ENCODE measurements at places on chromosomes 5 and 9. TPM values are rescaled to one million over a fixed set of nuclear protein-coding genes. Genes with fewer than 3 reads are reported as not detected.

RLN2 gene
- not detected for total RNA-seq

C5orf58 gene
- total RNA-seq: not detected

LCN1 gene
- total RNA-seq: not detected

STK32A gene
- 4.1 TPM for total RNA-seq

LCN10 gene
- total RNA-seq: not detected

PCDHB14 gene
- 12.6 TPM for total RNA-seq

WWC1 gene
- 78.3 TPM for total RNA-seq

- no peak for DNase-seq
Observed at GRCh38 chr5:129853588-129853987, 50.7 kb upstream of the CHSY3 start.

DNA sequence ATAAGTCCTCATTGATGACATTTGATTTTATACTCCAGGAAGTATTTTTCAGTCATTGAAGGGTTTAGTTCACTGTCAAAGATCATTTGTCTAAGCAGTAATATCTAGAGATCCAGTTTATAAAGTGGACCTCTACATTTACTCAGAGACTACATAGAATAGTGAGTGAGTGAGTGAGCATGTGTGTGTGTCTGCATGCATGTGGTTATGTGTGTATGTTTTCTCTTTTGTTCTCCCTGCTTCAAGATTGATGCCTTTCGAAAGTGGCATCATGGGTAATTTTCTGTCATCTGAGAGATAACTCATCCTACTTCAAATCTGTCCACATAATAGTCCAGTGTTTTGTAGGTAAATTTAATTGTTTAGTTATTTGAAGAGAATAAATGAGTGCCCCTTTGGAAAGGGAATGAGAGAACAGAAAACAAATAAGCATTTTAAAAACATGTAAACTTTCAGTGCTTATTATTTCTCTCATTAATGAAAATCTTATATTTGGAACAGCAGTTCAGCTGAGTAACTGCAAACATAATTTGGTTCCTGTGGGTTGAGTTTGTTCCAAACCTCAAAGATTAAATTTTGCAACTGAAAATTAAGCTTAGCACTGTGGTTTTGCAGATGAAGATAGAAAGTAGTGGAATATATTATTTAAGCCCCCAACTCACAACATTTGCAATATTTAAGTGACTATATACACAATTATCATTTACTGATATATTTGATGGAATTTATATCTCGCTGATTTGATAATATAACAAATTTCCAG is 1295.1 kb upstream of the C9orf72 start:
- no peak for DNase-seq

DNA sequence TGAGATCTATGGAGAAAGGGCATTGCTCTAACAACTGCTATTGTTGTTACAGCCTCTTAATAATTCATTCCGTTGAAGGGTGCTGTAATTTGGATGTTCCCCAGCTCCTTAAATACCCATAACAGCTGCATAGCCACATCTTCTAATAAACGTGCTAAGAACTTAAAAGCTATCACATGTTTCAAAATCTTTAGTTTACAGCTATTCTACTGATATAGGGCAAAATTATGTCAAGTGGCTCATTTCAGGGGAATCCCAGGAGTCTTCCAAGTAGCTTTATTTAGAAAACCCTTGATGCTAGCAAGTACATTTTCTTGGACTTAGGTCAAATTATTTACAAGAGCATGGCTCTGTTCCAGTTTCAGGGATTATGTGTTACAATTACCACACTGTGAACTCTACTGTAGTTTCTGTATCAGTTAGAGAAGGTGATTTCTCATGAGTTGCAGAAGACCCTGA is 990.4 kb upstream of the ACO1 start:
- DNase-seq: no peak

DNA sequence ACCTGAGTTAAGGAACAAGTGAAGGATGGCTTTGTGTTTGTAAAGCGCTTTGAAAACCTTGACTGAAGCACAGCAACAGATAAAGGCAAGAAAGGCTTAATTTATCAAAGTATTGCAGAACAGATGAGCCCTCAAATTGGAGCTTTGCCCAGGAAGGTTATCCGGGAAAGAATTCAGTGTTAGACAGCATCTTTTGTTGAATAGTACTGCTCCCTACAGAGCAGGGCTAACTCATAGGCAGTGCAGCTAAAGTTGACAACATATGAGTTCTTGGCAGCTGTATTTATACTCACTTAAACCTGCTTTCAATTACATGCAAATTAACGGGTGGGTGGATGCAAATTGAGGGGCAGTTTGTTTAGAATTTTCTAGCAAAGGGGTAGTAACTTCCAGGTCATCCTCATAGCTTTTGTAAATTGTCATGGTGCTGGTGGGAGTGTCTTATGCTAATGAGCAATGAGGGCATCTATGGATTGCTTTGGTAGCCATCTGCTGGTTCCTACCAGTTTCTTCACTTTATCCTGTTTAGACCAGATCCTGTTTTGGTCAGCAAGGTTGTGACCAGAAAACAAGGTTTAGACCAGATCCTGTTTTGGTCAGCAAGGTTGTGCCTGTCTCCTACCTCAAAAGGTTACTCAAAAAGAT is 105.8 kb downstream of the GDA start:
- no peak for DNase-seq

DNA sequence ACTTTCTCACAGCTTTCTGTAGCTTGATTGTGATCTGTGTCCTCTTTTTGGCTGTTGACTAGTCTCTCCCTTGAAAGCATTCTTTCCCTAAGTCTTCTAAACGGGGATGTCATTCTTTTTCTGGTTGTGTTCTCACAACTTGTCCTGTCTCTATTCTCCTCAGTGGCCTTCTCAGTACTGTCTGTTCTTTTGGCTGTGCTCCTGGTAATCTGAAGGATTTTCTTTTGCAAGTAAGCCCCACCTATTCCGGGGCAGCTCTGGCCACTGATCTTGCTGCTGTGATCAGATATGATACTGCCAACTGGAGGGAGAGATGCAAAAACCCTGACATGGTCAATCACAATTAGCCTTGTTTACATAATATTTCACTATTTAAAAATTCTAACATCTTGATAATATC is 172.2 kb downstream of the CDC42SE2 start:
- no peak for DNase-seq

- DNase-seq: no peak
Observed at GRCh38 chr9:35808433-35808832, 3.6 kb downstream of the SPAG8 start.

DNA sequence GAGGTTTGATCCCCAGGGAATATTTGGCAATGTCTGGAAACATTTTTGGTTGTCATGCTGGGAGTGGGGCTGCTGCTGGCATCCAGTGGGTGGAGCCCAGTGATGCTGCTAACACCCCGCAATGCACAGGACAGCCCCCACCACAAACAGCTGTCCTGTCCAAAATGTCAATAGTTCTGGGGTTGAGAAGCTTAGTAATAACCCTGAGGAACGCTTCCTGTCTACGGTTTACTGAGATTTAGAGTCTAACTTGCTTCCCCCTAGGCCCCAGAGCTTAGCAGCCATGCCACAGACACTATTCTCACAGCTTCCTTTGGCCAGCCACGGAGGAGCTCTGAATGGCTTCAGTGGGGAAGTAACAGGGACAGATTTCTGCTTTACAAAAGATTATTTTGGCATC is 66.5 kb downstream of the MSX2 start:
- no peak for DNase-seq

DNA sequence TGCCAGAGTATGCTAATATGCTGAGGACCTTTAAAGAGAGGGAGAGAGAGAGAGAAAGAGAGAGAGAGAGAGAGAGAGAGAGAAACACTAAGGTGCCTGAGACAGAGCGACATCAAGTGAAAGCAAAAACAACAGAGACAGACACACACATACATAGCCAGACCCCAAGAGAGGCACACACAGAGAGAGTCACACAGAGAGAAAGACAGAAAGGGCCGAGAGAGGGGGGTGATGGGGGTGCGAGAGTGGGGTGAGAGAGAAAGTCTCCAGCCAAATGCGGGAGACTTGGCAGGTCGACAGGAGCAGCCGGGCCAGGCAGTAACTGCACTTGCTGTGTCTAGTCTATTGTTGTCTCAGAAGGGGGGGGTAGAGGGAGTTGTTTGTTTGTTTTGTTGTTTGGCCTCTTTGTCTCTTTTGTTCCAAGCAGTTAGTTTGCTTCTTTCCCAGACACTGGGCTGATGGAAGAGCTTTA is 30.1 kb upstream of the NFIB start:
- peak; percentile 71 for DNase-seq

DNA sequence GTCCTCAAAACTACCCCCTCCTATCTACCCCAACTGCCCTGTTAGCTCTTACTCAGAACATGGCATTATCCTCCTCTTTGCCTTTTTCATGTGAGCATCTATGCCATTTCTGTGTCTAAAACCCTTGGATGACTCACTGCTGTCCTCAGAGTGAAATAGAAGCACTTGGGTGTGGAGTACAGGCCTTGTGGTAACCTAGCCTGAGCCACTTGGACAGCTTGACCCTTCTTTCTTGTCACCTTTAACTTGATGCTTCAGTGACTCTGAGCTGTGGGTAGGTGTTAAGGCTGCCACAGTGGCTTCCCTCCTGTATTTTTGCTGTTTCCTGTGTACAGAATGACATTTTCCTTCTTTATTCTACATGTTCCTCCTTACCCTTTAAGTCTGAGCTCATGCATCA is 391.4 kb downstream of the SH3GL2 start:
- DNase-seq: no peak

- DNase-seq: no peak
Observed at GRCh38 chr9:107992271-107992670, 502.7 kb upstream of the KLF4 start.

DNA sequence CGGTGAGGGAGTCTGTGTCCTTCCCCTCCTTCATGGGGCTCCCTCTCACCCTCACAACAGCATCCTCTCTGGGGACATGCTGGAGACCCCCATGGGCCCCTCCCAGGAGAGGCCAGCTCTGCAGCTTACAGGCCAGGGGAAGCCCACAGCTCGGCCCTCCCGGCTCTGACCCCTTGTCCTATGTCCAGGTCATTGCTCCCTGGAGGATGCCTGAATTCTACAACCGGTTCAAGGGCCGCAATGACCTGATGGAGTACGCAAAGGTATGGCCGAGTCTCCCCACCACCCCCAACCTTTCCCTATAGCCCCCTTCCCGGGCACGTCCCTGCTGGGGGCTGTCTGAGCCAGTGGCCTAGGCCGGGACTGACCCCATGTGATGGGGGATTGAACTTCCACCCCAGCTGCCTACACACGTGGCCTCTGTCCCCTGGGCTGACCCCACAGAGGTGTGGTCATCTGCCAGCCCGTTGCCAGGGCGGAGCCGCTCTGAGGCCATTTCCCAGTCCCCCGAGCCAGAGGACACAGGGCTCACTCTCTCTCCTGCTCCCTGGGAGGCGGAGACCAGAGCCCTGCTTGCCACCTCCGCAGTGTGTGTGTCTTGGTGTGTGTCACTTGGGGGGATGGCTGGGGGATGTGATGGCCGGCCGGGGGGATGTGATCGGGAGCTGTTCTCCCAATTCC is 21.9 kb downstream of the ASS1 start:
- no peak for DNase-seq

DNA sequence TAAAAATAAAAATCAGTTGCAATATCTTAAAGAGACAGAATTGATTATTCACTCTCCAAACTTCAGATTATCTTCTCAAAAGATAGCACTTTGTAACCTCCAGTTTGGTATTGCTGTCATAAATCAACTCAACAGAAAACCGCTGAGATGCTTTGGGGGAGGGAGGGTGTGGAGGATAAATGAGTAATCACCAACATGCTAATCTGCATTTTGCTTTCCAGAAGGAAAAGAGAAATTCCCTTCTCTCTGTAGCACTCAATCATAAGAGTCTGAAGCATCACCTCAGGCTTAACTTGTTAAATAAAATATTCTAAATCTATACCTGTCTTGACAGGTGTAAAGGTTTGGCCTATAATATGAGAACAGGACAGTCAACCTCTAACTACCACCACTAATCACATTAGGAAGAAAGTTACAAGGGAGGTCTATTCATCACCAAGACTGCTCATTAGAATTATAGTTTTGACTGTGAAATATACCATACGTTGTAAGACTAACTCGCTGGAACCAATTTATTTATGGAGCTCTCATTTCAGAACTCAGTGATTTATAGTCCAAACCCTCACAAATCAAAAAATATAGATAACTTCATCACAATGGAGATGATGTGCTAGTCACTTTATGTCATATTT is 89.0 kb downstream of the PIK3R1 start:
- no peak for DNase-seq

- DNase-seq: no peak
Observed at GRCh38 chr5:111061618-111062017, 9.9 kb upstream of the TSLP start.

GRCh38 chr9:133115604-133116345 is 5.3 kb downstream of the RALGDS start:
- no peak for DNase-seq

DNA sequence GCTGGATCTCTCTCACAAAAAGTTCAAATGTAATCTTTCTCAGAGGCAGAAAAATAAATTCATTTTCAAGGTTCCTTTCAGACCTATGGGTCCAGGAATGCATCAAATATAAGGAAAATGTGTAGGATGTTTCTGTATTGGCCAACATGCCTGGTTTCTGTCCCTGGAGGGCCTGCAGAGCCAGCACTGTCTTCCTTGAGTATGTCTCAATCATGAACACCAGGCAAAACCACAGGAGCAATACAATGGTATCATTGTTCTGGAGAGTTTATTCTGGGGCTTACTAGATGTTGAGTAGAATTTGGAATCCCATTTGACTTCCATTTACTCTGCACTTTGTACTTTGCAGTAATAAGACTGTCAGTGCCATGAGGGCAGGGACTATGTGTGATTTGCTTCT is 23.5 kb downstream of the INSYN2B start:
- no peak for DNase-seq

DNA sequence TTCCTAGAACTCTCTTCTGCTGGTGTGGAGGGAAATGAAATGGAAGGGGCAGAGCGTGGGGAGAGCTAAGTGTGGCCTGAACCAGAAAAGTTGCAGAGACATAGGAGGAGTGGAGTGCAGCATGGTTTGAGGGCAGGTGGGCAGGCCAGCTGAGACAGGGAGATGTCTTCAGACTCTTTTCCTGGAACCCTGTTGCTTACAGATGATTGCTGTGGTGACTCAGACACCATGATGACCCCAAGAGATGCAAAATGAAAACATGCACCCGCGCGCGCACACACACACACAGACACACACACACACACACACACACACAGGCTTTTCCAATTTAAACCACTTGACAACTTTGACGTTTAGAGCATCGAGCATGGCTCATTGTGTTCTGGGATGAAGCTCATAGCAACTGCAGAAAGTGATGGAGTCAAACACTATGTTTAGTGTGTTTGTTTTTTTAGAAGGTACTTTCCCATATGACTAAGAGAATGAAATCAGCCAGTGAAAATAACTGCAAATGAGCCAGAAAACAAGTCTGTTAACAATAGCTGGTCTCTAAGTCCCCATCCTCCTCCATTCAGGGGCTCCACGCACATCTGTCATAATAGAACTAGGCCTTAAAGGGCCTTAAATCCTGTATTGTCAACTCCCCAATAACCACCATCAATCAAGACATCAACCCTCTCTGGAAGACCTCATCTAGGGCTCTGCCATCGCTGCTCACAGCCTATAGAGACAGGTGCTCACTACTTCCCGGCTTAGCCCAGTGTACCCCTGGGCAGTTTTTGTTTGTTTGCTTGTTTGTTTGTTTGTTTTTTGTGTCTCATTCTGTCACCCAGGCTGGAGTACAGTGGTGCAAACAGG is 9.6 kb downstream of the TMOD1 start:
- DNase-seq: no peak
